ENCODE measurements at places on chromosomes 7 and 10. TPM values are rescaled to one million over a fixed set of nuclear protein-coding genes. Genes with fewer than 3 reads are reported as not detected.

DNA sequence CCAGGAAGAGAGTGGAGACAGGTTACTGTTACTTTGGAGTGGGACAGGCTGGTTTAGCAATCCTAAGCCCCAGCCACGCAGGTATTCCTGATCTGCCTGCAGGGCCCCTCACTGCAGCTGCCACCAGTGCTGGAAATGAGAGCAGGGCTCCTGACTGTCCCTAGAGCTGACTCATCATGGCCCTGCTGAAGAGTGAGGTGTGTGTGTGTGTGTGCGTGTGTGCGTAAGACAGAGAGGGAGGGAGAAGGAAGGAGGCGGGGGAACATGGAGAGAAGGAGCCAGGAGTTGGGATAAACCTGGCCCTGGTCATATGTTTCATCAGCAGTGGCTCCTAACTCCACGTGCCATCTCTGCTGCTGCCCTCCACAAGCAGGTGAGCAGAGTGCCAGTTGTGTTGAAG is 3.6 kb downstream of the FOXI2 start:
- H3K4me1 ChIP-seq = no peaks in the 10 kb centered on the region
- no peaks in the 10 kb centered on the region for H3K36me3 ChIP-seq
- no peak overlapping the region for H3K4me3 ChIP-seq
- H3K27me3 ChIP-seq = peaks cover 82% of the 10 kb centered on the region
- no peak overlapping the region for H3K27ac ChIP-seq

DNA sequence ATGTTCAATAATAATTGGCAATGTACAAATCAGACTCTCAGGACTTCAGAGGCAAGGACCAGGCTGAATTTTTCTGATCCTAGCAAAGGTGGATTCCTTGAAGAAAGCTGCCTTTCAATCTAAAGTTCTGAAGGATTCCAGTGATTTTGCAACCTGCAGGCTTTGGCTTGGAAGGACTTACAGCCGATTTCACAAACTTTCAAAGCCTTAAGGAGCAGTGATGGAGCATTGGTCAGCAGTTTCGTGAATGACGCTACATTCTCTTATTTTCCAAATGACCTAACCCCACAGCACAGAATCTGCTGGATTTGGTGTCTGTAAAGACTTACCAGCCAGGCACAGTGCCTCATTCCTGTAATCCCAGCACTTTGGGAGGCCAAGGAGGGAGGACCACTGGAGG is 167.5 kb downstream of the ARHGAP12 start:
- DNase-seq = no peak
- peak overlapping the region; percentile 92 for H3K27ac ChIP-seq
- no peaks in the 10 kb centered on the region for H3K36me3 ChIP-seq
- no peaks in the 10 kb centered on the region for H3K27me3 ChIP-seq
- peak overlapping the region; percentile 82 for H3K4me3 ChIP-seq
- peaks cover 65% of the 10 kb centered on the region for H3K4me1 ChIP-seq

DNA sequence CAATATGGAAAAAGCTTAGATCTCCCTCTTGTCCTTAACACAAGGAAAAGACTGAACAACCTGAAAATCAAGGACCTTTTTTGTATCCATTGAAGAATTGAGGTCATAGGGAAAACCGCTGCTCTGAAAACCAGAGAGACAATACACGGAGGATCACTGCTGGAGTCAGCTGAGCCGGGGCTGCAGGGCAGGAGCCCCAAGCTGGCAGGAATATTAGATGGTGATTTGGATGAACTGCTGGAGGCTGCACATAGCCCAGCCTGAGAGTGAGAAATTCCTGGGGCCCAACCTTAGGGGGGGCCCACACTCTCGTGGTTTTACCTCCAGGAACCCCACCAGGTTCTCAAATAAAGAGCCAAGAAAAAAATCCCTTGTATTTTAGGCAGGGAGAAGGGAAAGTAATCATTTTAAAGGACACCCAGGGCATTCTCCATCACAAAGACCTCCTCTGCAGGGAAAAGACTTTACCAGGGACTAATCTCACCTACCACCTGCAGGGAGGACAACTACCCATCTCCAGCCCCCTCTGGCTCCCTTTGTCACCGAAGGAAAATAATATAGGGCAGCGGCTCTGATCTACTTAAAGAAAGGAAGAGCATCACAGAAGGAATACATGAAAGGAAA is 55.4 kb upstream of the RNF32 start:
- DNase-seq = no peak
- H3K27ac ChIP-seq = no peak overlapping the region
- H3K36me3 ChIP-seq = no peaks in the 10 kb centered on the region
- no peak overlapping the region for H3K4me3 ChIP-seq

- peaks cover 10% of the 10 kb centered on the region for H3K27me3 ChIP-seq
- H3K4me3 ChIP-seq = peak overlapping the region; percentile 5
- H3K36me3 ChIP-seq = no peaks in the 10 kb centered on the region
- no peak overlapping the region for H3K27ac ChIP-seq
- H3K4me1 ChIP-seq = peaks cover 27% of the 10 kb centered on the region
Measured at GRCh38 chr7:1090686-1091643, 3.1 kb downstream of the GPER1 start.

DNA sequence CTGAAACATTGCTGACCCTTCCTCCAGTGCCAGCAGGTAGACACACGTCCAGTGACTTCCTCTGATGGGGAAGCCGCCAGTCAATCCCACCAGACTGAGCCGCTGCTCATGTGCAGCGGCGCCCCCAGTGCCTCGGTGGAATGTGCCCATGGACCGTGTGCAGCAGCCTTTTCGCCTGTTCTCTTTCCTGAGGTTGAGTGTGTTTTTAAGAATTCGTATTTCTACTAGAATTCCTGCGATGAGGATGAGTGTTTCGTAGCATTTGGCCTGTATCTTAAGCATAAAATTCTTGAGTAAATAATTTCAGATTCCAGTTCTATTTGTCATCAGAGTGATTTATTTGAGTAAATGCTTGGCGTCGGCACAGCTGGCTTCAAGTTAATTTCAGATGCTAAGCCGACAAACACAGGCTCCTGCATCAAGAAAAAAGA is 35.4 kb downstream of the BNIP3 start:
- H3K27ac ChIP-seq = no peak overlapping the region
- no peaks in the 10 kb centered on the region for H3K4me1 ChIP-seq
- no peak overlapping the region for H3K4me3 ChIP-seq
- peaks cover 34% of the 10 kb centered on the region for H3K36me3 ChIP-seq
- no peaks in the 10 kb centered on the region for H3K27me3 ChIP-seq
- DNase-seq = no peak

DNA sequence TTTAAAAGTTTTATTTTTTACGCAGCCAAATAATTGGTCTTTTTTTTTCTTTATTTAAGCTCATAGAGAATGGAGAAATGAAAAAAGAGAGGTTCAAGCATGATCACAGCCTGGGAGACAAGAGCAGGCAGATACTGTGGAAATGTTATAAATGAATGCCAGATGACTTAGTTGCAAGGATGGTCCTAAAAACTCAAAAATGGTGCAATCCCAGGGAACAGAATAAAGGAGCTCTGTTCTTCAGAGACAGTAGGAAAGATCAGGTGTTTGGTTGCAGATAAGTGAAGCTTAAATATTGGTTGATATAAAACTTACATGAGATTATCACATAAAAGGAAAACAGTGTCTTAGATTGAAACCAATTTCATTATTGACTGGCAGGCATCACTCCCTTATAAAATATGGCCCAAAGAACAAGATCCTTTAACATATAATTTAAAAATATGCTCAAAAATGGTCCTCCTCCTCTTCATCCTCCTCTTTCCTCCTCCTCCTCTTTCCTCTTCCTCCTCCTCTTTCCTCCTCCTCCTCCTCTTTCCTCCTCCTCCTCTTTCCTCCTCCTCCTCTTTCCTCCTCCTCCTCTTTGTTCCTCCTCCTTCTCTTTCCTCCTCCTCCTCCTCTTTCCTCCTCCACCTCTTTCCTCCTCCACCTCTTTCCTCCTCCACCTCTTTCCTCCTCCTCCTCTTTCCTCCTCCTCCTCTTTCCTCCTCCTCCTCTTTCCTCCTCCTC is 18.6 kb downstream of the GNAT3 start:
- no peak overlapping the region for H3K27ac ChIP-seq
- H3K4me3 ChIP-seq = no peak overlapping the region
- DNase-seq = no peak

- H3K36me3 ChIP-seq = no peaks in the 10 kb centered on the region
- H3K4me3 ChIP-seq = no peak overlapping the region
- no peak for DNase-seq
- H3K27me3 ChIP-seq = no peaks in the 10 kb centered on the region
Measured at GRCh38 chr10:61342858-61343572, 110.2 kb downstream of the TMEM26 start.

DNA sequence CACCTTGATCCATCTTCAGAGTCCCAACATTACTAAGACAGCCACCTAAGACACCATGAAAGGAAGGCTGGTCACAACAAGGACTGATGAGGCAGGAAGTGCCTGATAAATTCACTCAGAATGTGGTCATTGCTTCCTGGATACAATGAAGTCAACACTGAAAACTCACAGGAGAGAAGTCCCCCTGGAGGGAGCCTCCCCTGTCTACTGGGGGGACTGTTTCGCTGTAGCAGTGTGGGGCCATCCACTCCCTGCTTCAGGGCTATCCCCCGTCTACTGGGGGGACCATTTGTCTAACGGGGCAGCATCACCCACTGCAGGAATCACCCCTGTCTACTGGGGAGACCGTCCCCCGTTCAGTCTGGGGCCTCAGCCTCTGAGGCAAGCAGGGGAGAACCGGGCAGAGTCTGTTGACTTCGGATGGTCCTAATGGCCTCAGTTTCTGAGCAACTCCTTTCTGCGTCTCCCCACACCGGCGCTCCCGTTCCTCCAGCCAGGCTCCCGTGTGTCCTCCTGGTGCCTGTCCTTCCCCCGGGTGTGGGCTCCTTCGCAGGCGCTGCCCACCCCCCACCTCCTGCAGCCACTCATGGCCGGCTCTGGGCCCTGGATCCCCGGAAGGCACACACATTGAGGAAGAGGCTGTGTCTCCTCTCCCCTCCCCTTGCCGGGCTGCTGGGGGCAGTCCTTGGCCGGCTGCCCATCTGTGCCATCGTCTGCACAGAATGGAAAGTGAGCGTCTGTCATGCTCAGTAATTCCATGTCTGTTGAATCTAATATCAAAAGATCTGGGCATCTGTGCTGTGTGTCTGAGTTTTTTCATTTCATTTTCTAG is 59.9 kb upstream of the DNAJB6 start:
- DNase-seq = no peak
- peak overlapping the region; percentile 36 for H3K4me3 ChIP-seq
- no peaks in the 10 kb centered on the region for H3K4me1 ChIP-seq
- no peak overlapping the region for H3K27ac ChIP-seq
- H3K36me3 ChIP-seq = peaks cover 2% of the 10 kb centered on the region

DNA sequence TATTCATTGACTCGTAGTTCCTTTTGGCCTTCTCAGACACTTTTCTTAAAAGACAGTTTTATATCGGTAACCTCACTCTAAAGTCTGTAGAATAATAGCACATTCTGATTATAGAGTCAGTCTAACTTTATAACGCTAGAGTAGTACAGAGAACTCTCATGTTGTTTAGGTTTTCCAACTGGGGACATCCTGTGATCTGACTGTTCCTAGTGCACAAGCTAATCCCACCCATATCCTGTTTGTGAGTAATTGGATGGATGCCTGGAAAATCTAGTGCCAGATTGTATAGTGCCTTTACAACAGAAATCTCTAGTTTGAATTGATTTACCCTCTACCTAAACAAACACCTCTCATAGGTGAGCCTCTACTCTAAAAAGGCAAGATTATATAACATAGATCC is 107.4 kb downstream of the ZEB1 start:
- no peaks in the 10 kb centered on the region for H3K27me3 ChIP-seq
- DNase-seq = no peak

GRCh38 chr7:128781126-128781525 is 5.5 kb upstream of the OPN1SW start:
- H3K27me3 ChIP-seq = peaks cover 11% of the 10 kb centered on the region
- peaks cover 10% of the 10 kb centered on the region for H3K4me1 ChIP-seq
- no peak overlapping the region for H3K27ac ChIP-seq

- H3K4me3 ChIP-seq = no peak overlapping the region
- H3K27ac ChIP-seq = no peak overlapping the region
- no peaks in the 10 kb centered on the region for H3K27me3 ChIP-seq
- H3K4me1 ChIP-seq = peaks cover 20% of the 10 kb centered on the region
- DNase-seq = no peak
Measured at GRCh38 chr7:55172881-55173609, 154.2 kb downstream of the EGFR start.

DNA sequence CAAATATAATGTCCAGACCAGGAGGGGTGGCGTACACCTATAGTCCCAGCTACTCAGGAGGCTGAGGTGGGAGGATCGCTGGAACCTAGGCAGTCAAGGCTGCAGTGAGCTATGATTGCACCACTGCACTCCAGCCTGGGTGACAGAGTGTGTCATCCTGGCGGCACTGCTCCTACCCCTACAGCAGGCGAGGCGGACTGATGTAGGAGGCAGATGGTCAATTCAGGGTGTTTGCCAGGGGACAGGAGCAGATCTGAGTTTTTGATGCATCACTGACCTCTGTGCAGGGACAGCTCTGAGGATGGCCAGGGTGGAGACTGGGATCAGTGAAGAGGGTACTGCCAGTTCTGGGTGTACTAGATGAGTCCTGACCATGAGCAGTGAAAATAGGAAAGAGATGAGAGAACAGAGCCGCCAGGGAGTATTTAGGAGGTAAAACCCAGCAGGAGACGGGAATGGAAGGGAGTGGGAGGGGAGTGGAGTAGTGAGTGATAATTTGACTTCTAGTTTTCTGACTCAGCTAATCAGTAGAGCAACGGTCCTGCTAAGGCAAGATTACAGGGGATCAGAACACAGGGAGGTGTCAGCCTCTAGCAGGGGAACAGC is 75.3 kb downstream of the HIP1 start:
- no peak overlapping the region for H3K27ac ChIP-seq
- no peak for DNase-seq
- H3K4me3 ChIP-seq = no peak overlapping the region
- H3K27me3 ChIP-seq = no peaks in the 10 kb centered on the region
- no peaks in the 10 kb centered on the region for H3K36me3 ChIP-seq

PRSS1 gene
- not detected for total RNA-seq

SFTPD gene
- not detected for total RNA-seq

VSTM4 gene
- total RNA-seq = 2.3 TPM

ZPBP gene
- total RNA-seq = not detected

MOGAT3 gene
- total RNA-seq = not detected

NUTM2E gene
- total RNA-seq = 1.6 TPM

FAM131B gene
- 15.0 TPM for total RNA-seq

PCGF5 gene
- 11.2 TPM for total RNA-seq

ZNF786 gene
- total RNA-seq = 16.2 TPM

CYP26C1 gene
- total RNA-seq = 0.37 TPM

Measured in neural crest cell (in vitro differentiated cells).